A549 (cell line): ENCODE measurements at places on chromosomes 6 and 20.

- no peak for DNase-seq
These were observed 700.0 kb downstream of the RFPL4B start for GRCh38 chr6:113047148-113047547.

DNA sequence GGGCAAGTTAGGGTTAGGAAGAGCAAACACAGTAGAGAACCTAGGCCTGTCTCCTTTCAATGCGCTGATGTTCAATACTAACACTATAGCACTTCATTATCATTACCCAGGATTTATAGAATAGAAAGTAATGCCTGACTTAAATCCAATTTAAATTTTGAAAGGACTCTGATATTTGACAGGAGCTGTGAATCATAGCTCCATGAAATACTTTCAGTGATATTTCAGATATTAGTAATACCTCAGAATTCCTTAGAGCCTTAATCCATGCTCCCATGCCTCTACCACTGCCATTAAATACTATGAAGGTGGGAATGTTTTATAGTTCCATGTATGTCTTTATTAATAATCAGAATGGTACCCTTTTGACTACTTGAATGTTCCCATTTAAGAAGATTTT, 530.2 kb downstream of the BCKDHB start:
- DNase-seq: no peak

DNA sequence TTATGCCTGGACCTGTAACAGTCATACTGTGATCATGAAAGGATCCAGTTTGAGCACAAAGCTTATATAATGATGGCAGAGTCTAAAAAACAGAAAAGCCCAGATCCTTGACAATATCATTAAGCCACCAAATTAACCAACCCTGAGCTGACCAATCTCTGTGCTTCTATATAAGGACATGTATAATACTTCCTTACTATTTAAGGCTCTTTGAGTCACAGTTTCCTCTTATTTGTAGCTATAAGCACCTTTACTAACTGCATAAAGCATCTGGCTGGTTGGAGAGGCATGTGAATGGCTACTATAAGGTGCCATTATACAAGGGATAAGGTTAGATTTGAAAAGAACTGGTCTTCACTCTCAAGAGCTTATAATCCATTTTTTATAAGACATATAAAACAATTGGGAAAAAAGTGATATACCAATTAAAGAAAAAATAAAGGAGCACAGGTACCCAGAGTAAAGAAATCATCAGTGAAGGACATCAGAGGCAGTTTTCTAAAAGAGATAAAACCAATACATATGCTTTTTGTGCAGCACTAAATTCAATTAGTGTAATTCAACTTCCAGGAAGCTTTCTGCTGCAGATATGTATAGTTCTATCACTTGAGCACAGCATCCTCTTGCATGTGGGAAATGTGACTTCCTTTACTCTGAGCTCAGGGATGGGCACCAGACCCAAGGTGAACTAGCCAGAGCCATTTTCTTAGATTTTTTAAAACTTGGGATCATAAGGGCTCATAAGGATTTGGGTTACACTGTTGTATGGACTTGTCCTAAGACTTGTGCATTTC, 121.0 kb downstream of the BTBD9 start:
- DNase-seq: no peak

DNA sequence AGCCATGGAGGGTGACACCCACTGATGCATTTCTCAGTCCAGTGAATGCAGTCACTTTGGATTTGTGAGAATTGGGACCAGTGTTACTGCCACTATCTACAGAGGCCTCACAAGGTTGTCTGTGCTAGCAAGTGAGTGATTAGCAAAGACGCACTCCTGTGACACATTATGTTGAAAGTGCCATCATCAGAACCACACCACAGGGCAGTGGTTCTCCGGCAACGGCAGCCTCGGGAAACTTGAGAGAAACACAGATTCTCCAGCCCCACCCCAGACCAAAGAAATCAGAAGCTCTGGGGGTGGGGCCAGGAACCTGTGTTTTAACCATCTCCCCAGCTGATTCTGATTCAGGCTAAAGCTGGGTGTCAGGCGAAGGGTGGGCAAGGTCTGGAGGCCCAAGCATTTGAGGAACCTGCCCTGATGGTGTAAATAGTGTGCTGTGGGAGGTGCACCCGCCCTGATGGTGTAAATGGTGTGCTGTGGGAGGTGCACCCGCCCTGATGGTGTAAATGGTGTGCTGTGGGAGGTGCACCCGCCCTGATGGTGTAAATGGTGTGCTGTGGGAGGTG, 39.9 kb downstream of the TMEM242 start:
- DNase-seq: no peak

DNA sequence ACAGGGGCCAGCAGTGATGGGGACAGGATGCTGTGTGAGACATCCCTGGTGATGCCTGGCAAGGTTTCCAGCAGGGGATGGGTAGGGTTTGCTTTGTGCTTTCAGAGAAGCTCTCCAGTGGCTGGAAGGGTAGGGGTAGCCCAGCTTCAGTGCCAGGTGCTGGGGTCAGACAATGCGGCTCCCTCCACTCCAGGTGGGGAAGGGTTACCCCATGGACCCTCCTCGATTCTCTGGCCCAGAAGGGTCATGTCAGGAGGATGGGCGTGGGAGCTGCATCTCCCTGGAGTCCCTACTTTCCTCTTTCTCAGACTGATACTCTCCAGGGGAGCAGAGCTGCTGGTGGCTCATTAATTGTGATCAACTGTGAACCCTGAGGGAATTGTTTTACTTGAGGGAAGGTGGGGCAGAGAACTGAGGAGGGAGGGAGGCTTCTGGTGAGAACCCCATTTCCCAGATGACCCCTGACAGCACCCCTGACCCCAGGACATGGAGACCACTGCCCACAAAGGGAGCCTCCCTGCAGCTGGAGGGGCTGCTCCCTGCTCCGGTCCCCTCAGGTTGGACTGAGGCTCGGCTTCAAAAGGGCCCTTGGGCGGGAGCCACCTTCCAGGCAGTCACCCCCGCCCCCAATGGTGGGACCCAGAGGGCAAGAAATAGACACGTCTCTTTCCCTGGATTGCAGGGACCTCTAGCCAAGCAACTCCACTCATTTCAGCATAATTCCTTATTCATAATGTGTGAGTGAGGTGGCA, 100.9 kb upstream of the BHLHE23 start:
- DNase-seq: no peak

GRCh38 chr6:13015379-13015681, 298.8 kb downstream of the PHACTR1 start:
- DNase-seq: no peak

DNA sequence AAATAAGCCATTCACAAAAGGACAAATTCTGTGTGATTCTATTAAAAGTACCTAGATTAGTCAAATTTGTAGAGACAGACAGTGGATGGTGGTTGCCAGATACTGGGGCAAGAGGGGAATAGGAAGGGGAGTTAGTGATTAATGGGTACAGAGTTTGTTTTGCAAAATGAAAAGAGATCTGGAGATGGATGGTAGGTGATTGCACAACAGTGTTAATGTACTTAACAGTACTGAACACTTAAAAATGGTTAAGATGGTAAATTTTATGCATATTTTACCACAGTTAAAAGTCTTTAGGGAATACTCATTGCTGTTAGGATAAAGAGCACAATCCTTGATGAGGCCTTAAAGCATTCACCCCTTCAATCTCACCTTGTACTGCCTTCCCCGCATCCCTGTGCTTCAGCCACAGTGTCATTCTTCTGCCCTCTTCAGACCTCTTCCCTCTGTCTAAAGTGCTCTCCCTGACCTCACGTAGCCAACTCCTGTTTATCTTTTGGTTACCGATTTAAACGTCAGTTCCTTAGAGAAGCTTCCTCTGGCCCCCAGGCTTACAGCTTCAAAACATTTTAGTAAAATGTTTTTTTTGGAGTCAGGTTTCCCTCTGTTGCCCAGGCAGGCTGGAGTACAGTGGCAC, 11.8 kb downstream of the PSMF1 start:
- no peak for DNase-seq

GRCh38 chr20:50110141-50111047, 2.6 kb downstream of the UBE2V1 start:
- DNase-seq: peak; percentile 31

GRCh38 chr6:163494279-163494727, 79.8 kb downstream of the QKI start:
- peak; percentile 17 for DNase-seq

DNA sequence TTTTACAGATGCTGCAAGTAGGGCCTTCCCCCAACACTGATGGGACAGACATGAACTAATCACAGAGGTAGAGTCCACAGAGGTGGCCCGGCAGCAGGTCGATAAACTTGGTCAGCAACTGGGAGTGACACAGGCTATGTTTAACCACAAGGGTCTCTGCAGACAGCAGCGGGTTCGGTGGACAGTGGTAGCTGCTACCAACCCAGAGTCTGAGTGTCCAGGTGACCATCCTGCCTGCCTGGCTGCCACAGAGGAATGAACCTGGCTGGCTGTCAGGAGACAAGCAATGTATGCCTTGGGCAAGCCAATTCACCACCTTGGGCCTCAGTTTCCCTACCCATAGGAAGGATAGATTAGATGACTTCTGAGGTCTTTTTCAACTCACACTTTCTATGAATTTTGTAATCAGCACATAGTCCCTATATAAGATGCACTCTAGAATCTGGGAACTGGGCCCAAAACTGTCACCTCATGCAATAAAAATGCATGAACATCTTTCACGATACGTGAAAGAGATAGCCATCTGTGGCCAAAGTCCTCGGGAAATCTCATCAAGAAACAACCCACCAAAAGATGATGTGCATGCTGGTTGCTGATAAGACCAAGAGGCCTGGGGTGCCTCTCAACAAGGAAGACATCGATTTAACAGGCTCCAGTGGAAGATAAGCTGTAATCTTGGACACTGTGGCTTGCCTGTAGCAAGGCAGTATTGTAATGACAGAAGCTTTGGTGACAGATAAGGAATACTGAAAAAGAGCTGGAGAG, 30.5 kb downstream of the MDGA1 start:
- DNase-seq: no peak

- no peak for DNase-seq
These were observed 30.9 kb downstream of the KIAA1755 start for GRCh38 chr20:38229376-38230252.

DNA sequence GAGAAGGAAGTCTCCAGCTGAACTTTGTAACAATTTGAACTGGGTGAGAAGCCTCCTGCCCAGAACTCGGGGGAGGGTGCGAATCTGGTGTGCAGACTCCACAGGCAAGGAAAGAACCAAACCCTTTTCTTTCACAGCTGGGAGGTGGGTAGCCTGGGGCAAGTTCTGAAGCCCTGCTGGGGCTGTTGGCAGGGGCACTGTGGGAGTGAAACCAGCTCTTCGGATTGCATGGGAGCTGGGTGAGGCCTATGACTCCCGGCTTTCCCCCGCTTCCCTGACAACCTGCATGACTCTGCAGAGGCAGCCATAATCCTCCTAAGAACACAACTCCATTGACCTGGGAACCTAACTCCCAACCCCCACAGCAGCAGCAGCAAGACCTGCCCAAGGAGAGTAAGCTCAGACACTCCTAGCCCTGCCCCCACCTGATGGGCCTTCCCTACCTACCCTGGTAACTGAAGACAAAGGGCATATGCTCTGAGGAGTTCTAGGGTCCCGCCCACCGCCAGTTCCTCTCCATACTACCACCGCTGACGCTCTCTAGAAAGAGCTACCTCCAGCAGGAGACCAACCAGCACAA, 37.5 kb downstream of the SOD2 start:
- no peak for DNase-seq

- DNase-seq: no peak
These were observed 3.5 kb upstream of the MOCS1 start for GRCh38 chr6:39937686-39938333.

DNA sequence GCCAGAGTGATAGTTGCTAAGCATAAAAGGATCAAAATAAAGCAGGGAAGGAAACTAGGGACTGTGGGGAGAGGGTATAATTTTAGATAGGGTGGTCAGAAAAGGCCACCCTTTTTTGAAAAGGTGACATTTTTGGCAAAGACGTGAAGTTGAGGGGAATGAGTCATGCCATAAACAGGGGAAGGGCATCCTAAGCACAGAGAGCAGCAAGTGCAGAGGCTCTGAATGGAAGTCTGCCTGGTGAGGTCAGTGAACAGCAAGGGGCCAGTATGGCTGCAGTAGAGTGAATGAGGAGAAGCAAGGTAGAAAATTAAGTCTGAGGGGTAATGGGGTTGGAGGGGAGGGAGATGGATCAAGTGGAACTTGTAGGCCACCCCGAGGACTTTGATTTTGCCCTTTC, 2.4 kb downstream of the KLC4 start:
- no peak for DNase-seq

- no peak for DNase-seq
These were observed 7.5 kb upstream of the RAET1E start for GRCh38 chr6:149905371-149905910.

DNA sequence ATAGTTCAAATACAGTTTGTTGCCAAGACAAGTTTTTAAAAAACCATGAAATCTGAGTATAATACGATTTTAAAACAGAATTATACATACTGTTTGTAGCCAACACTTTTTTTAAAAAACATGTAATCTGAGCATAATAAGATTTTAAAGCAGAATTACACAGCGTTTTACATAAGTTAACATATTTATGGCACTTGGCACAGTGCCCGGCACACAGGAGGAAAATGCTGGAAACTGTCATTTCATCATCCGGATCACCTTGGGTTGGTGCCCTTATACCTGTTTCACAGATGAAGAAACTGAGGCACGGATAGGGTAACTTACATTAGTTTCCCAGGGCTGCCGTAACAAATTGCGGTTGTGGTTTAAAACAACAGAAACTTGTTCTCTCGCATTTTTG, 193.0 kb downstream of the BMP7 start:
- DNase-seq: no peak

DNA sequence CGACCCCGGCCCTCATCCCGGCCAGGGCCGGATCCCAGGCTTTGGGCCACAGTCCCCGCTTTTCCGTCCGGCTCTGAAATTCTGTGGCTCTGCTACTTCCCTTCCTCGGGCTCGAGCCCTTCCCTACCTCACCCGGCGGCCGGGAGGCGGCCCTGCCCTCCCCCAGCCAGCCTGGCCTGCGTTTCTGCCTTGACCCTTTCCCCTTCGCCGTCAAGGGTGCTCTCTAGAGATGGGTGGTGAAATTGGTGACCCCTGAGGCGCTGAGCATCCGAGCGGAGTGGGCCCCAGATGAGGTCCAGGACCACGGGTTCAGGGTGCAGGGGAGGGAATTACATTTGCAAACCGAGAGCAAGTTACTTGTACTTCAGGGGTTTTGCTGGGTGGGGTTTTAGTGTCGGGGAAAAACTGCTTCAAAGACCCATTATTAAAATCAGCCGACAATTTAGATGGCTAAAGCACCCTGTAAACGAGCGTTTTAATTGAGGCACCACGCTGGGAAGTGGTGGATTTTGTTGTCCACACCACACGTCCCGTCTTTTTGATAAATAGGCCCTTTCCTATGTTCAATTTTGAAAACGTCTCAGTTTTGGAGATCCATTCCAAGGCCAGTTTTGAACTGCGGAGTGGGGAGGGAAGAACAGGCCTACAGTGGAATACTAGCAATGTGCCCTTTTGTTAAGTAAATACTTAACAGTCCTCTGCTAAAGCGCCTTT, 9.9 kb downstream of the TFAP2A start:
- DNase-seq: no peak
